ENCODE measurements at places on chromosomes 13 and 19.

DNA sequence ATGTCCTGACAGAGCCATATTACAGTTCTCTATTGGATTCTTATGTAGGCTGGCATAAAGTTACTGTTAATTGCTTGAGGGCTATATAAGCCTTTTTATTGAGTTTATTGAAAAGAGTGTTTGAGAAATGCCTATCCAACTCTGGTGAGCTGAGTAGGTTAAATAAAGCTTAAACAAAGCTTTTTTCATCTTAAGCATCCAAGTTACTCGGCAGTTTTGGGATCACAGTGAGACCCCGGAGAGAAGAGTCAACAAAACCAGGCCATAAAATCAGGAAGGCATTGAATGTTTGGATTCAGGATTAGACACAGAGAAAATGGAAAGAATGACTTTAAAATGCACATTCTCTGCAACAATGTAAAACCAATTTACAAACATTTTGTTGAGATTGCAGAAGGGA is 588.5 kb downstream of the DACH1 start:
- DNase-seq: no peak

DNA sequence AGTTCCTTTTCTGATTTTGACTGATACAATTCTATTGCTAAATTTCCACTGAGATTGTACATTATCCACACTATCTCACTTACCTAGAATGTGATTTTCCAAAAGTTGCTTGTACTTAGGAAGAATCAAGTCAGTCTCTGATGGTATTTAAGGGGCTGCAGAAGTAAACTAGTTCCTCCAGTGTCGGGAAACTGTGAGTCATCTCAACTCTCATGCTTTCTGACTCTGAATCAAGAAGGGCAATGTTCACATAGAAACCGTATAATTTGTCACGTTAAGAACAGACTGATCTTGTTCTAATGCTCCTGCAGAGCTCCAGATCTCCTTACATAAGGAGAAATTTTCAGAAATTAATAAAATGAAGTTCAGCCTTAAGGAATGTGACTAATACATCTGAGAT is 369.3 kb downstream of the KLF5 start:
- DNase-seq: no peak

- no peak for DNase-seq
These were observed 14.4 kb downstream of the PAK4 start for GRCh38 chr19:39139971-39140453.

- no peak for DNase-seq
These were observed 890.5 kb downstream of the UQCRFS1 start for GRCh38 chr19:28322491-28322890.

DNA sequence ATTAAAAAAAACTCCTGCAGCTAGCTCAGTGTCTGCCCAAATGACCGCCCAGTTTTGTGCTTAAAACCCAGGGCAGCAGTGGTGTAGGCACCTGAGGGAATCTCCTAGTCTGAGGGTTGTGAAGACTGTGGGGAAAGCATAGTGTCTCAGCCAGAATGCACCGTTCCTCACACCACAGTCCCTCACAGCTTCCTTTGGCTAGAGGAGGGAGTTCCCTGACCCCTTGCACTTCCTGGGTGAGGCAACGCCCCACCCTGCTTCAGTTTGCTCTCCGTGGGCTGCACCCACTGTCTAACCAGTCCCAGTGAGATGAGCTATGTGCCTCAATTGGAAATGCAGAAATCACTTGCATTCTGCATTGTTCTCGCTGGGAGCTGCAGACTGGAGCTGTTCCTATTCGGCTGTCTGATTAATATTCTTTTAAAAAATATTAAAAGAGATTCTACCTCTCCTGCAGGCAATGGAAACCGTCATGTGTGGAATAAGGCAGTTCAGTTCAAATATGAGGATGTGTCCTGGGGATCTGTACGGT is 645.7 kb downstream of the FGF9 start:
- no peak for DNase-seq

GRCh38 chr13:44726214-44726613 is 150.1 kb upstream of the TSC22D1 start:
- DNase-seq: no peak

DNA sequence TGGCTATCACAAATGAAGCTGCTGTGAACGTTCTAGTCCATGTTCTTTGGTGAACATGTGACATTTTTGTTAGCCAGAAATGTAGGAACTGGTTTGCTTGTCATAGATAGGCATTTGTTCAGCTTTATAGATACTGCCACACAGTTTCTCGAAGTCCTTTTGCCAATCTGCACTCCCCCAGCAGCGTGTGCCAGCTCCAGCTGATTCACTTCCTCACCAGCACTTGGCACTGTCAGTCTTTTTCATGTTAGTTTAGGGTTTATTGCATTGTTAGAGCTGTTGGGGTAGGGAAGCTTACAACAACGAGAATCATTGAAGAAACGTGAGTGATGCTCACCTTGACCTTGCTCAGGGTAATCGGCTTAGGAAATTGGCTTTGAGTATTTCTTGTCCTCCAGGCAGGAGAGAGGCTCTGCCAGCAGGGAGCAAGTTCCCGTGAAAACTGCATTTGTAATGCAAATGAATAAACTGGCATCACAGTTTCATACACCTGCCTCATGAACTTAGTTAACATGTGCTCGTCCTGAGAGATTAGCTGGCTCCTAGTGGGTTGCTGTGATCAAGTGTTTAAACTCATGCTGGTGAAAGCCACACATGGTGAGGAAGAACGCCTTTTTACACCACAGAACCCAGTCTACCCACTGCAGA is 83.9 kb downstream of the ING1 start:
- DNase-seq: no peak

- DNase-seq: no peak
These were observed 55.0 kb downstream of the TSHZ3 start for GRCh38 chr19:31294189-31294588.

GRCh38 chr13:83929157-83929556 is 46.9 kb upstream of the SLITRK1 start:
- no peak for DNase-seq

DNA sequence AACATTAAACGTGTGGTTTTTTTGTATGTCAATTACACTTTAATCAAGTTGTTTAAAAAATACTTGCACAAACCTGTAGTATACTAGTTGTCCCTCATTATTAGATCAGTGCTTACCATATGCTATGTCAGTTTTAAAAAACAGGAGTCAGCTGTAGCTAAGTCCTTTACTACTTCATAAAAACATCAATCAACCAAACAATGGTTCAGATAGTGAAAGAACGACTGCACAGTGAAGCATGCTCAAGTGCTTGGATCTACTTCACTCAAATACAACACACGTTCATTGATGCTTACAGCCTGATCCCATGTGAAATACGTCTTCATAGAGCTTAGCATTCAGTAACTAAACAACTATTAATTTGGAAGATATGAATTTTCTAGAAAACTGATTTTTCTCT is 225.0 kb downstream of the FGF14 start:
- DNase-seq: no peak

- no peak for DNase-seq
These were observed 251.0 kb downstream of the UQCRFS1 start for GRCh38 chr19:28961772-28962500.

- DNase-seq: no peak
These were observed 19.6 kb upstream of the SLC15A1 start for GRCh38 chr13:98771838-98772611.

DNA sequence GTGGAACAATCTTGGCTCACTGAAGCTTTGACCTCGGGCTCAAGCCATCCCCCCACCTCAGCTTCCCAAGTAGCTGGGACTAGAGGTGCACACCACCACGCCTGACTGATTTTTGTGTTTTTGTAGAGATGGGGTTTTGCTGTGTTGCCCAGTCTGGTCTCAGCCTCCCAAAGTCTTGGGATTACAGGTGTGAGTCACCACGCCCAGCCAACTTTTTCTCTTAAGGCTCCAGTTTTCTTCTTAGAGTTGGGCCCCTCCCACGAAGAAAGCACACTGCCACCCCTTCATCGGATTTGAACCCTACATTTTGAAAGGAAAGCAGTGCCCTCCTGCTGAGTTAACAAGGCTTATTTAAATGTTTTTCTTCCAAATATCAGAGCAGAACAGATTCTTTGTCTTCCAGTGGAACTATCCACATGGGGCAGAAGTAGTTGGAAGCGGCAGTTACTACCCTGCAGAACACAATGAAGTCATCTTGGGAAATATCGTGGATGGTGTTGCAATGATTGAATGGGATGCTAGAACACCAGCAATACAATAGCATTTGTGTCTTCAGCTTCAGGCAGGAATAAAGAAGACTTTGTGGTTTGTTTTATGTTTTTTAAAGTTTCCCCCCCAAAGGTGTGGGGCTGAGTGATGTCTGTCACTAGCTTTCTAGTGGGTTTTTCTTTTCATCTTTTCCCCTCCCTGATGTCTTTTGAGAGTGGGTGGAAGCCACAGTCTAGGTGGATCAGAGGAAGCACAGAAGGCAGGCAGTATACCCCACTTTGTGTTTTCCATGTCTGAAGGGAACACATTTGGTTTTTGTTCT is 8.9 kb downstream of the ACTN4 start:
- peak; percentile 68 for DNase-seq

- no peak for DNase-seq
These were observed 2.8 kb downstream of the SEMA6B start for GRCh38 chr19:4556597-4557127.

DNA sequence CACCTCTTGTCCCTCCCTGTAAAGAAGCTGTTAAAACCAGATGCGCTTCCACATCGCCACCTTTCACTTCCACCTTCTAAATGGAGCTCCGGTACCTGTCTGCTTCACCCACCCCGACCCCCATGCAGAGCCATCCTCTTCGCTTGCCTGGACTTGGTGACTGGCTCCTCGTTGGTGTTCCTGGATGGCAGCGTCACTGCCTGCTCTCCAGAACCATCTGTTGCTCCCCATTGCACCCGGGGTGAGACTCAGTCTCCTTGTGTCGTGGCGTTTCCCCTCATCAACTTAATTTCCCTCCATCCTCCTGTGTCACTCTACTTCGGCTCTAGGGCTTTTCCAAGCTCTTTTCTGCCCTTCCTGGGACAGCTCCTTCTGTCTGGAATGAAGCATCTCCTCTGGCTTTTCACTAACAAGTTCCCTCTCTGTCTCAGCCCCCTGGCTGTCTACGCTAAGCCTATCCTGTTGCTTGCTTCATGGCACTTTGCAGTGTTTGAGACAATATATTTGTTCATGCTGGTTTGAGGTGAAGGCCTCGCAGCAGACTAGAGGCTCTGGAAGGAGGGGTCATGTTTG is 10.3 kb downstream of the CEBPG start:
- no peak for DNase-seq

DNA sequence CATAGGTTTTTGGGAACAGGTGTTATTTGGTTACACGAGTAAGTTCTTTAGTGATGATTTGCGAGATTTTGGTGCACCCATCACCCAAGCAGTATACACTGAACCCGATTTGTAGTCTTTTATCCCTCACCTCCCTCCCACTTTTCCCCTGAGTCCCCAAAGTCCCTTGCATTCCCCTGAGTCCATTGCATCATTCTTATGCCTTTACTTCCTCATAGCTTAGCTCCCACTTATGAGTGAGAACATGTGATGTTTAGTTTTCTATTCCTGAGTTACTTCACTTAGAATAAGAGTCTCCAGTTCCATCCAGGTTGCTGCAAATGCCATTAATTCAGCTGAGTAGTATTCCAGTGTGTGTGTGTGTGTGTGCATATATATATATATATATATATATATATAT is 97.2 kb upstream of the EDNRB start:
- no peak for DNase-seq

GRCh38 chr19:3457528-3458228 is 22.6 kb downstream of the SMIM24 start:
- DNase-seq: no peak

DNA sequence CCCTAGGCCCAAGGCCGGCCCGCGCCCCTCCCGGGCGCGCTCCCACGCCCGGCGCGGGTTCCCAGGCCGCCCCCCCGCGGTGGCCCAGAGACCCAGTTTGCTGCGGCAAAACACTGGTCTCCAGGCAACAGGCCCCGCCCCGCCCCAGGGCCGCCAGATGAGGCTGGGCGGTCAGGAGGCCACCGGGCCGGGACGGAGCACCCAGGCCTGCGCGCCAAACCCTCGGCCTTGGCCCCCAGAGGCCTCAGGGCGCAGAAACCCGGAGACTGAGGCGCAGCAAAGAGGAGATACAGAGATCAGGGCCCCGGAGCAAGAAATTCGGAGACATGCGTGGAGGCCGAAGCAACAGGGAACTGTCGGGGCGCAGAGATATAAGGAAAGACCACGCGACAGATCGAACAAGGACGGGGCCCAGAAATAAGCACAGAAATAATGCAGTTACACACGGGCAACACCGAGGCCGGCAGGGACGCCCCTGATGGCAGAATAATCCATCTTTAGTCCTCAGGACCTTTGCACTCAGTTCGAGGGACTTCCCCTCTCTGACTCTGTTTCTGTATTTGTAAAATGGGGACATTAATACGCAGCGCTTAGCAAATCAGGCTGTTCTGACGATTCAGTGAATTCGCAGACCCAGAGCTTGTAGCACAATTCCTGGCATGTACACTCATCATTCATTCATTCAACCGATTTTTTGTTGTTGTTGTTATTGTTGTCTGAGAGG is 20.8 kb upstream of the ERCC1 start:
- peak; percentile 92 for DNase-seq

DNA sequence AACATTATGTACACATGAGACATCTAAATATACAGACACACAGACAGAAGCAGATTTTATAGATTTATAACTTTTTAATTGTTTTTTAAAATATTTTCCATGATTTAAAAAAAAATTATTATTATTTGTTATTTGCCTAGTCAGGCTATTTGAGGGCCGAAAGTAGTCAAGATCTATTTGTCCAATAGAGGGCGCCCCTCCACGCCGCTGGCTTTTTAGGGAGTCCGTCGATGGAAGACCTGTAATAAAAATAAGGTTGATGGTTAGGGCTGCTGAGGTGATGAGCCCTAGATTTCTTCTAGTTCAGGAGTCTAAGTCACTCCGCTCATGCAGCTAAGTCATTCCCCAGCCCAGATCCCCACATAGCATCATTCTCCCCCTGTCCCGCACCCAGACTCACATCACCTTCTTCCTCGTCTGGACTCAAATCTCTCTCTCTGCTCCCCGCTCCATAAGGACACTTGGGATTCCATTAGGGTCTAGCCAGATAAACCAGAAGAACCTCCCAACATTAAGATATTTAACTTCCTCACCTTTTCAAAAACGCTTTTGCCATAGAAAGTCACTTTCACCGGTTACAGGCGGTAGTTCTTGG is 33.9 kb upstream of the CEACAM21 start:
- peak; percentile 87 for DNase-seq

DNA sequence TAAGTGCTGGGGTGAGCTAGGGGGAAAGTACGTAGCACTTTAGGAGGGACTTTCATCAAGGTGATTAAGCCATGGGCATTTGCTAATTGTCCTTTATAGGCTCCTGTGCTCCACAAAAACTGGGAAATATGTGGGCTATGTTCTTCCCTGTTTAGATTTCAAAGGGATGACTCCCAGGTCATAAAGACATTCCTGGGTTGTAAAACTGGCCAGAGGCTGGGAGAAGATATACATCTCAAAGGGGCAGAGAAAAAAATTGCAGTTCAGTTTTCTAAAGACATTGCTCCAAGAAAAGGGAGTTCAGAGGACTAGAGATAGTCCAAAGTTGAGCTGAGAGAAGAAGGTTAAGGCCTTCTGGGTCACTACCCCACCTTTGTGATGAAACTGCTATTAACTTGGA is 204.8 kb downstream of the MYO16 start:
- DNase-seq: no peak

Measured in CD4-positive, alpha-beta T cell treated with Interleukin-10 for 1 hour (primary cell).